ENCODE measurements at places on chromosomes 5 and 9.

GRCh38 chr9:104177003-104177611 is 83.0 kb downstream of the SMC2 start:
- DNase-seq = no peak

DNA sequence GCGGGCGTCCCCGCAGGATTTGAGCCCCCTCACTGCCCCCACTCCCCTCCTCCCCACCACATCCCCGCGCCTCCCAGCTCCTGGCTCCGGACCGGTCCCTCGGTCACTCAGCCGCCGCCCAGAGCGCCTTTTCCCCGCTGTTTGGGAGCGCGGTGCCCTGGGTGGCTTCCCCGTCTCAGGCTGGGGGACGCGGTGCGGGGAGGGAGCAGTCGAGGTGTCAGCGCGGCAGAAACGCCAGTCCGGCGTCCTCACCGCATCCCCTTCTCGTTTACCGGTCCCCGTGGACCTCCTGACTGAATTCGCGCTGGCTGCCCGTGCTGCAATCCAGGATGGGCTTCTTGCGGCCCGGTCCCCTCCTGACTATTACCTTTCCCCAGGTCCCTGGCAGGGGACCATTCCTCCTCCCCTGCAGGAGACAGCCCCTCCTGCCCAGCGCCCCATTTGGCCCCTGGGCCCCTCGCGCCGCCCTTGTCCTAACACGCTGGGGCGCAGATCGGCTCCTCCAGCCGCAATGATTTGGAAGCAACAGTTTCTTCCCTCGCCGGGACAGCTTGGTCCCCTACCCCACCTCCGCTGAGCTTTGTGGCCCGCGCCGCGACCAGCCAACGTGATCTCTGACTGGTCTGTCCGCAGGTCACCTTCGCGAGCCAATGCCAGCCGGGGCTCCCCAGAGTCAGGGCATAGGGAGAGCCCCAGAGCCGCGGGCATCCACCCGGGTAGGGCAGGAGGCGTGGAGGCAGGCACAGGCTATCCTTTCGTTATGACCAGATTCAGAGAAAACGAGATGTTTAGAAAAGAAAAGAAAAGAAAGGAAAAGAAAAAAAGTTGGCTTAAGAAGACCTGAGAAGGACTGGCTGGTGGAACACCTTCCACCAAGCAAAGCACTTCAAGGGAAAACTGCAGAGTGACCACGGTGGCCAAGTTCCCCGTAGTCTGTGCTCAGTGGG is 1.2 kb downstream of the ANKRD33B start:
- DNase-seq = no peak

- no peak for DNase-seq
These were observed 161.1 kb upstream of the FST start for GRCh38 chr5:53319315-53319714.

GRCh38 chr9:34675048-34675714 is 12.7 kb upstream of the CCL27 start:
- DNase-seq = peak; percentile 86

- DNase-seq = no peak
These were observed 6.6 kb downstream of the PLPPR1 start for GRCh38 chr9:101035098-101035497.

DNA sequence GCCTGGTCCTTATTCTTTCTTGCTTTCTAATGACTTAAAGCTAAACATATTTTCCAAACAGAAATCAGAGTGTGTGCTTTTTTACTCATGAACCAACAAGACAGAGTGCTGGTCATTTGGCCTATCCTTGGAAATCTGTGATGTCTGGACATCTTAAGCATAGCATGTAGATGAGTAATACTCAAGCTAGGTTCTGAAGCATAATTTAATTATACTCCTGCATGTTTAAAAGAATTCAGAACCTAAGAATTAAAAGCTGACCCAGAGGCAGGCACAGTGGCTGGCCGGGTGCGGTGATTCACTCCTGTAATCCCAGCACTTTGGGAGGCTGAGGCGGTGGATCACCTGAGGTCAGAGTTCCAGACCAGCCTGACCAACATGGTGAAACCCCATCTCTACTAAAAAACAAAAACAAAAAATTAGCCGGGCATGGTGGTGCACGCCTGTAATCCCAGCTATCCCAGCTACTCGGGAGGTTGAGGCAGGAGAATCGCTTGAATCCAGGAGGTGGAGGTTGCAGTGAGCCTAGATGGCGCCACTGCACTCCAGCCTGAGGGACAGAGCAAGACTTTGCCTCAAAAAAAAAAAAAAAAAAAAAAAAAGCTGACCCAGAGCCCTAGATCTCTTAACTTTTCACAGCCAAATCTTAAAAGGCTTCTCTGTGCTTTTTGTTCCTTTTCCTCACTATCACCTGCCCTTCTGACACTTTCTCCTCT is 16.2 kb upstream of the TJP2 start:
- DNase-seq = no peak

GRCh38 chr9:89360465-89360864 is 42.2 kb downstream of the SECISBP2 start:
- no peak for DNase-seq

DNA sequence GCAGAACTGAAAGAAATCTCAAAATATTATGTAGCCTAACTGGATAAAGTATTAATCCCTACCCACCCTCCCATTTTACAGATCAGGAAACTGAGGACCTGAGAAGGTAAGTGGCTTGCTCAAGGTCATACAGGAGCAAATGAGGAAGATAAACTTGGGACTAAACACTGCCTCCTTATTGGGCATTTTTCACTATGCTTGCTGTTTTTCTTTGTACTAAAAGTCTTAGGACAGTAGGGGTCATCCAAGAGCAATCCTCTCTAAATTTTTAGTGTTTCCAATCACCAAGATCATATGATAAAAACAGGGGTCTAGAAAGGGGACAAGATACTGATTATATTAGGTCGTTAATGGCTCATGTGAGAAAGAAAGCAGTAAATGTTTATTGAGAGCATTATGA is 80.8 kb downstream of the RORB start:
- DNase-seq = no peak

DNA sequence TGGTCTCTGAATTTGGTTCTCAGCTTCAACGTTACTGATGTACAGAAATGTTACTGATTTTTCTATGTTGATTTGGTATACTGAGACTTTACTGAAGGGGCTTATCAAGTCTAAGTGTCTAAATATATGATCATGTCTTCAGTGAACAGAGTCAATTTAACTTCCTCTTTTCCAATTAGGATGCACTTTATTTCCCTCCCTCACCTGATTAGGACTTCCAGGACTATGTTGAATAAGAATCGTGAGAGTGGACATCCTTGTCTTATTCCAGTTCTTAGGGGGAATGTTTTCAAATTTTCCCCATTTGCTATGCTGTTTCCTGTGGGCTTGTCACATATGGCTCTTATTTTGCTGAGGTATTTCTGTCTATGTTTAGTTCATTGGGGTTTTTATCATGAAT is 349.5 kb downstream of the PRR16 start:
- DNase-seq = no peak

- peak; percentile 14 for DNase-seq
These were observed 261.5 kb downstream of the FANCC start for GRCh38 chr9:95055851-95056551.

DNA sequence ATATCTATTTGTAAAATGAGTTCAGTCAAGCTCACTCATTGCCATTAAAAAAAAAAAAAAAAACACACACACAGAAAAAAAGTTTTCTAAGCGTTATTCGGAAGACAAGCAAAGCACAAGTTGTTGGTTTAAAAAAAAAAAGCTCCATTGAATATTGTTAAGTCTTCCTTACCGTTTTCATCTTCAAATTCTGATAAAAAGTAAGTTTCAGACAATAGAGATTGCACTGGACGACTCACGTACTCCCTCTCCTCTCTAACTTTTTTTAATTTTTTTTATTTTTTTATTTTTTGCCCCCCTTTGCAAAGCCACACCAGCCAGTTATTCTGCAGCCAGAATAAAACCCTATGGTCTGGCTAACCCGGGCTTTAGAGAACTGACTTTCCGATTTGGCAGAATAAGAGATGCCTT is 544 bp downstream of the ADAMTS6 start:
- DNase-seq = no peak

GRCh38 chr9:91809581-91810285 is 140.3 kb downstream of the ROR2 start:
- no peak for DNase-seq

DNA sequence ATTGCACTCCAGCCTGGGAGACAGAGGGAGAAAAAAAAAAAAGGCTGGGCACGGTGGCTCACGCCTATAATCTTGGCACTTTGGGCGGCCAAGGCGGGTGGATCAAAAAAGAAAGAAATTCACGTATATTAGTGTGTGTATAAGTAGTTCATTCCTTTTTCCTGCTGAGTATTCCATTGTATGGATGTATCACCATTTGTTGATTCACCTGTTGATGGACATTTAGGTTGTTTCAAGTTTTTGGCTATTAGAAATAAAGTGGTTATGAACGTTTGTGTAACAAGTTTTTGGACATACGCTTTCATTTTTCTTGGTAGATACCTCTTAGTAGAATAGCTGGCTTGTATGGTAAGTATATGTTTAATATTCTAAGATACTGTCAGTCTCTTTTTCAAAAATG is 28.5 kb downstream of the ZNF131 start:
- no peak for DNase-seq

DNA sequence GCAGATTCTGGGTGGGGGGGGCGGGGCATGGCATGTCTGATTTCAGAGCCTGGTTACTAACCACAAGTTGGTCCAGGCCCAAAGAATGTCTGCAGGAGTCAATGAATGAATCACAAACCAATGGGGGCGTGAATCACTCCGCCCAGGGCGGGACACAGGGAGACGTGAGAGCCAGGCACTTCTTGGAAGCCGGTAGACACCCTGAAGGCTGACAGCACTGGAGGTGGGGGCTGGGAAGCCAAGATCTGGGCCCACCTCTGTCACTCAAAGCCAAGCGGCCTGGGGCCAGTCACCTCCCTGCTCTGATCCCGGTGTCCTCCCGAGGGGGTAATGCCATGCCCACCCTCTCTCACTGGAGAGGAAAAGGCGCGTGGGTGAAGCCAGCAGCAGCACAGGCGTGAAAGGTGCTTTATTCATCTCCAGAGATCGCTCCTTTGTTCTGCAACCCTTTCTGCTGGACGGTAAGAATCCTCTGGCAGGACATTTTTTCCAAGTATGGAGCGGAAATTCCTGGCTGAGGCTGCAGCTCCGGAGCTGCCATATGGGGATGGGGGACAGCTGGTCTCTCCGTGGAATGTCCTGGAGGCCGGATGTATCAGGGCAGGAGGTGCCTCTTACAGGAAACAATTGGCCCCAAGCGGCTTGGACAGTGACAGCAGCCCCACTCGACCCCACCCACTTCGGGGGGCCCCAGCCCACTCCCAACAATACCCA is 85.0 kb downstream of the STK10 start:
- no peak for DNase-seq

- DNase-seq = no peak
These were observed 57.8 kb upstream of the LPAR1 start for GRCh38 chr9:111096051-111096450.

DNA sequence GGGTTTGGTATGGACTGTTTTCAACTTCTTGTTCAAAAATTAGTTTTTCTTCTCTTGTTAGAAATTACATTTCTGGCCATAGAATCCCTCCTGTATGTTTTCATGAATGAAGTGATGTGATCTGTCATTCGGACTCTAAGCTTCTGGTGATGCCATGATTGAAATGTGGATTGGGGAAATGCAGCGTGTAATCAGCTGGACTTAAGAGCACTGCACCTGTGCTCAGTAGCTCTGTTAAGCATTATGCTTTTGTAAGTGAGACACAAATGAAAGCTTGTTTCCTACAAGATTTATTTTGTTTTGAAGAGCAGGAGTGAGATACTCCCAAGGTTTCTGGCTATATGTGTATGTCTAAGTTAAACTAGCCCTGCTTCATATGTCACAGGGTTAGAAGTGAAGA is 24.0 kb upstream of the FAM120AOS start:
- DNase-seq = no peak

All from suppressor macrophage (primary cell).